ENCODE measurements at places on chromosomes 2 and 18.
A peak's percentile ranks its signal among the peaks of the same experiment; 100 is the strongest.

- no peak for DNase-seq
These were observed 431.9 kb upstream of the HS6ST1 start for GRCh38 chr2:128750328-128751165.

GRCh38 chr2:232348936-232349335 is 29.6 kb upstream of the ALPP start:
- peak; percentile 8 for DNase-seq

GRCh38 chr2:38682008-38682575 is 16.2 kb downstream of the GALM start:
- DNase-seq = no peak

DNA sequence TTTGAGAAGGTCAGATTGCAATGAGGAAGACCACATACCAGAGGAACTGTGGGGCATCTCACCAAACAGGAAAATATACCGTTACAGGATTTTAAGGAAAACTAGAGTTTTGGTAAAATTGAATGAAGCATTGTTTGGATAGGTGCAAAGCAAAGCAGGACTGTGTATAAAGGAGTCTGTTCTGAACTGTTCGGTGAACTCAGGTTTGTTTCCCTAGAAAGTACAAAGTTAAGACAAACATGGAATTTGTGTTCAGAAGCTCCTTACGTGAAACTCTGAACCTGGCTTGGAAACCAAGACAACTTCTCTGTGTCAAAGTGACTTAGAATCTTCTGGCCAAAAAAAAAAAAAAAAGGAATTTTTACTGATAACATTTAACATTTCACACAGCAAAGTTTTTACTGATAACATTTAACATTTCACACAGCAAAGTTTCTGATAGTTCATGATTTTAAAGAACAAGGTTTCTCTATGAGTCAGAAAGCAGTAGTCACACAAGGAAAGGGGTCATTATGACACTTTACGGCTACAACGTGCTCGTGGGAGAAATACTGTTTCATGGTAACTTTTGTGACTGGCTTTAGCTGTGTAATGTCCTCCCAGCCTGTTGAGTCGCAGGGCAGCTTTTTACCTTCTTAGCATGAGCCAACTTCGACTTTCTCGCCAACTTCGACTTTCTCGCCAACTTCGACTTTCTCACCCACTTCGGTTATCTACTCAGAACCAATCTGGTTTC is 21.2 kb upstream of the TET3 start:
- no peak for DNase-seq

DNA sequence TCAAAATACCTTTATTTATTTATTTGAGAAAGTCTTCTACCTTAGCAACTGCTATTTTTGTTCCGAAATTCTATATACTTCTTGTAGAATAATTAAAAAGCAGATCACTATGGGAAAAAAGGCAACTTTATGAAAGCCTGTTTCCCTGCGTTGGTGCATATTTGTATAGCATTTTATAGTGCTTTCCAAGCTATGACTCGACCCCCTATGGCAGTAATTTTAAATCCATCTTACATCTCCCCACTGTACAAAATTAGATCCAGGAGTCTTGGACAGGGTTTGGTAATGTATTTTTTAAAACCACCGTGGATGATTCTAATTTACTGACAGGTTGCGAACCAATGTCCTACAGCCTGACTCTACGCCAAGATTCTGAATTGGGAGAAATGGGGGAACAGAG is 10.1 kb downstream of the TANK start:
- DNase-seq = no peak

GRCh38 chr2:230668184-230668938 is 44.3 kb upstream of the CAB39 start:
- no peak for DNase-seq

DNA sequence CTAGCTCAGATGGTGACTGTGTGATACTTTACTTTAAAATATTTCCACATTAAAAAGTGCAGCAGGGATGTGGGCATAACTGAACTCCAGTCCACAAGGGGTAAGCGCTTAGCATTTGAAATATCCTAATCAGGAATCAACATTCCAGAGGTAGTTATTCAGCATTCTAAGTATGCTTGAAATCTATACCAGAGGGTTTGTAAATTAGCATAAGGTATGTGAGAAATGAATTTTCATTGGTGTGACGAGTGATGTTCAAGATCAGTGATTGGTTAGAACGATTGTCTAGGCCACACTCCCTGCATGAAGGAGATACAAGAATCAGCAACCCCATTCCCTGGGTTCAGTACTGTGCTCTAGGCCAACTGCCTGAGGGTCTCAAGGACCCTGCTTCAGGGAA is 42.6 kb downstream of the MAPK4 start:
- DNase-seq = no peak

DNA sequence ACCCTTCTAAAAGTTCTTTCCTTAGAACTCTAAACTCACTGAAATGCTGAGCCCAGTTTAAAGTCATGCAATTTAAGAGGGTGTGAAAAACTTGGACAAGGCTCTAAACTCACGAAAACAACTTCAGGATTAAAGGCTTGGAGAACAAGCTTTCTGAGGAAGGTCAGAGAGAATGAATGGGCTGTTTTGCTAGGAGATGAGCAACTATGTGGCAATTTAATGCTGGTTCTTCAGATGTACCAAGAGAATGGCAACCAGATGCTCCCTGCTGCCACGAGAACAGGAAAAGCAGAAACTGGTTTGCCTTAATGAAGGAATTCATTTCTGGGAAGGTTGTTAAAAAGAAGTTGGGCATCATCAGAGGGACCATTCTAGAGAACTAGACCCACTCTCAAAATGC is 77.8 kb upstream of the PMAIP1 start:
- DNase-seq = no peak

DNA sequence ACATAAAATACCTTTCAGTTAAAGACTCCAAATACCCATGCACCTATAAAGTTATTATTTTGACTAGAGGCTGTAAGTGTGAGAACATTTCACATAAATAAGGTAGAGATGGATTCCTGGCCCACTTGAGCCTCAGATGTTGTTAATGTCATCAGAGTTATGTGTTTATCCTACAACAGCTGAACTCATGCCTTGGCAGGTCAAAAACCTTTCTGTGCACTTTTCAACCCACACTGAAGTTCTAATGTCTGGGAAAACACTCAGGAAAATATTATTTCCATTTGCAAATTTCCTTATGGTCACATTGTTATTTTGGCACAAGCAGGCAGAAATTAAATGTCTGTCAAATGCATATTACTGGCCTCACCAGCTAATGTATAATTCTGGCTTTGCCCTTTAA is 209.2 kb downstream of the LNPK start:
- DNase-seq = no peak

DNA sequence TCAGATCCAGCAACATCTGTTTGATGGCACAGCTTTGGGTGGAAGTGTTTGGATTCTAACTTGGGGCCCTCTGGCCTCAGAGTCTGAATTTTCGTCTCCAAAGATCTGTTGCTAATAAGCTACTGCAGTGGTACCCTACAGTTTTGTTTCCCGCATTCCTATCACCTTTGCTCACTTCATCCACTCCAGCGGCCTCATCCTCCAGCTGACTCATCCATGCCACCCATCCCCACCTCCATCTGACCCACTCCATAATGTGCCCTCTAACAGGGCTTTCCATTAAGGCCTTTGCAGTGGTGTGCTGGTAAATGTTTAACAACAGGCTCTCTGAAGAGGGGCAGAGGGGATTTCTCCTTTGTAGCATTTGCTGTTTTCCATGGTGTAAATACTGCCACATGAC is 225.5 kb downstream of the TGIF1 start:
- DNase-seq = no peak

GRCh38 chr2:234178330-234179030 is 128.0 kb downstream of the SPP2 start:
- no peak for DNase-seq
